ENCODE measurements at places on chromosomes 16 and 17. TPM values are rescaled to one million over a fixed set of nuclear protein-coding genes. Genes with fewer than 3 reads are reported as not detected.
A peak's percentile ranks its signal among the peaks of the same experiment; 100 is the strongest.

Gene GLTPD2
- total RNA-seq = not detected

- peak; percentile 90 for DNase-seq
- H3K4me3 ChIP-seq = peak overlapping the region; percentile 72
- peak overlapping the region; percentile 96 for H3K27ac ChIP-seq
- H3K27me3 ChIP-seq = no peaks in the 10 kb centered on the region
- H3K4me1 ChIP-seq = peaks cover 88% of the 10 kb centered on the region
These were observed 18.2 kb downstream of the COTL1 start for GRCh38 chr16:84599521-84600202.

Gene CNTNAP4
- not detected for total RNA-seq

DNA sequence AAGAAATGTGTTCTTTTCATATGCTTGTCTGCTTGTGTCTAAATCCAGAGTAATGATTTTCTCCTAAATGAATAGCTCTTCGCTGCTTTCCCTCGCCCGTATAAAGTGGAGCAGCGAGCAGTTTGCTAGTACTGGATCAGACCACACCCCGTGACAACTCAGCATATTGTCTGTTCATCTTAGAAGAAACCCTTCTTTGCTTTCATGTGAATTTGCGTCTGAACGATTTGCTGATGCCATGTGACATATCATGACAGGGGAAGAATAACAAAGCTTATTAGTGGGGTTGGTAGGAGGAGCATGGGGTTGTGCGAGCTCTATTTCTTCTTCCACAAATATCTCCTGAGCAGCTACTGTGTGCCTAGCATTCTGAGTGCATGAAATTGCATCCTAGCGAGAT is 44.1 kb upstream of the CACNG4 start:
- H3K36me3 ChIP-seq = no peaks in the 10 kb centered on the region
- peaks cover 26% of the 10 kb centered on the region for H3K27me3 ChIP-seq
- no peak overlapping the region for H3K4me3 ChIP-seq
- H3K27ac ChIP-seq = no peak overlapping the region

GRCh38 chr17:74499992-74500391 is 31.3 kb downstream of the CD300LB start:
- peaks cover 2% of the 10 kb centered on the region for H3K27me3 ChIP-seq
- H3K4me1 ChIP-seq = no peaks in the 10 kb centered on the region
- H3K27ac ChIP-seq = no peak overlapping the region
- DNase-seq = no peak
- H3K4me3 ChIP-seq = no peak overlapping the region
